ENCODE measurements at places on chromosomes 4 and X. TPM values are rescaled to one million over a fixed set of nuclear protein-coding genes. Genes with fewer than 3 reads are reported as not detected.

DNA sequence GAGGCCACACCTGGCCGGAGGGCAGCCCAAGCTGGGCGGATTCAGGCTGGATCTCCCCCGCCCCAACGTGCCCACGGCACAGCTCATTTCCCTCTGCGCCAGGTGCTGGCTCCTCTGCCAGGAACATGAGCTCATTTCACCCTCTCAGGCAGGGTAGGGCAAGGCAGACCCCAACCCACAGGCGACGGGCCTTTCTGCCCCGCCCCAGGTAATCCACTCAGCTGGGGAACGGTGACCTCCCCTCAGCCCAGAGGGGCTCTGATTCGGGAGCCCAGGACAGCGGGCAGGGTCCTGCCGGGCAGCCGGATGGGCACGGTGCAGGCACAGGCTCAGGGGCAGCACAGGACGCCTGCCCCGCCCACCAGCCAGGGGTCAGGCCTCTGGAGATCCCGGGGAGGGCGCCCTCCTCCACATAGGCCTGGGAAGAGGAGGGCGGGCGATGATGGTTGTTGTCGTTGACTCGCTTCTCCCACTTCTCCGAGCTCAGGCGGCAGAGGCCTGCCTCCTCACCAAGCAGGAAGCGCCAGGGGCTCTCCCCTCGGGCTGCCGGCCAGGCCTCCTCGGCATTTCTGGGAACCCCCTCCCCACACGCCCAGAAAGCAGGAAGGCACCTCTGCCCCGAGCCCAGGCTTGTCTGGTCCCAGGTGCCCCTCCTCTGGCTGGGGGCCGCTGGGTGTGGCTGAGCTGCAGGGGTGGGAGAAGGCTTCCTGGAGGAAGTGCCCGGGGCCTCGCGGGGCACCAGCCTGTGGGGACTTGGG, 31.1 kb downstream of the TACC3 start:
- DNase-seq, result no peak

DNA sequence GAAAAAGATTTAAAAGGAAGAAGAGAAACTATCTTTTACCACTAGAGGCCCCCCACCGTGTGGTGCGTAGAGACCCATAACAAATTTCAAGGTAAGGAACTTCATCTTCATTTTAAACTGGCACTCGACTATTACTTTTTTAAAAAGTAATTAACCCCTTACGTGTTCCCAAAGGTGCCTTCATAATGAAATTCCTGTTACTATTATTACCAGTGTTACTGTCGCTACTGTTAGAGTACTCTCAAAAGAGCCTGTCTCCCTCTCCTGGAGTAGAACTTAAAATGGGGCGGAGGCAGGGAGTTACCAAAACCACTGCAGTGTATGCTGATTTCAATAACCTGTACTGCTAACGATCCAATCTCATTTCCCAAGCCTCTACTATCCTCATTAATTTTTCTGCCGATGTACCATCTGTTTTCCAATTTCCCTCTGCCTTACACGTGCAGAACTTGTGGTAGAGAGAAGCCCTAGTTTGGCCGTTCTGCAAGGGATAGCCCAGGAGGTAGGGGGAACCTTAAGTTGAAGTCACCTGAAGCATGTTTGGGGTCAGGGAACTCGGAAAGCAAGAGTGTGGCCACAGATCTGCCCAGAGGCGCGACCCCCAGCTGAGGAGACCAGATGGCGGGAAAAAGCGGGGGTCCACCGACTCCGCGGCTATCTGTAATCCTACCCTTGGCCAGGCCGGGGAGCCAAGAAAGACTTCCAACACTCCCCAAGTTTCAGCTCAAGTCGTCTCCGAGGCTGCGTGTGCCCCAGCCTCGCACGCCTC, 720 bp upstream of the STK26 start:
- DNase-seq, result peak; percentile 26

Gene LONRF3
- 3.2 TPM for total RNA-seq

GRCh38 chr4:20019310-20020015, 232.2 kb upstream of the SLIT2 start:
- DNase-seq, result no peak

Gene MAGEE1
- total RNA-seq, result 1.8 TPM

DNA sequence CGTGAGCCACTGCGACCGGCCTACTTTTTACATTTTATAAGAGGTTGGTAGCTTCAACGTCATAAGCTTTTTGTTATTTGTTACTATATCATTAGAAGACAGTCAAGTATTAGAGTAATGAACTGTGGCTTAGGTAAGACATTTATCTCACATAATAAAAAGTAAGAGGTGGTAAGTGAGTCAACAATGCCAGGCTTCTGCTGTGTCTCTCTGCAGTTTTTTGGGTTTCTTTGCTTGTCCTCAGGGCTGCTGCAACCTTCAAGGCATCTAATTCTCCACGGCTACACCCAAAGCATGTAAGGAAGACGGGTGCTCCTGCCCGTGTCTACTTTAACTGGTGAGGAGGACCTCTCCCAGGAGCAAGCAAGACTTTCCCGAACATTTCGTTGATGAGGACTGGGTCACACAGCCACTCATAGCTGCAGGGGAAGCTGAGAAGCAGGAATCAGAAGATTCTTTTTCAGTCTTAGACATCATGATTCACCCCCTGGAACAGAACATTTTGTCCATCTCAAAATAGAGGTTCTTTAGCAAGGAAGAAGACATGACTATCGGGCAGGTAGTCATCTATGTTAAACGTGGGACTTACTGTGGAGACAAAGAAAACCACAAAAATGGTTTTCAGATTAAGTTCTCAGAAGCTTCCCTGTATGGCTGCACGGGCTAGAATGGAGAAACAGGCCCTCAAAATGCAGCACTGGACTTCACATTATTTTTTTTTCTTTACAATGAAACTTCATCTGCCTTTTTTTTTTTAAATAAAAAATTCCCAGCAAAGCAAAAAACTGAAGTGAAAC, 13.0 kb upstream of the RHOH start:
- peak; percentile 90 for DNase-seq

- DNase-seq, result peak; percentile 58
Measured at GRCh38 chr4:52783069-52783468, 31.8 kb upstream of the ERVMER34-1 start.

Gene PPEF1
- not detected for total RNA-seq

DNA sequence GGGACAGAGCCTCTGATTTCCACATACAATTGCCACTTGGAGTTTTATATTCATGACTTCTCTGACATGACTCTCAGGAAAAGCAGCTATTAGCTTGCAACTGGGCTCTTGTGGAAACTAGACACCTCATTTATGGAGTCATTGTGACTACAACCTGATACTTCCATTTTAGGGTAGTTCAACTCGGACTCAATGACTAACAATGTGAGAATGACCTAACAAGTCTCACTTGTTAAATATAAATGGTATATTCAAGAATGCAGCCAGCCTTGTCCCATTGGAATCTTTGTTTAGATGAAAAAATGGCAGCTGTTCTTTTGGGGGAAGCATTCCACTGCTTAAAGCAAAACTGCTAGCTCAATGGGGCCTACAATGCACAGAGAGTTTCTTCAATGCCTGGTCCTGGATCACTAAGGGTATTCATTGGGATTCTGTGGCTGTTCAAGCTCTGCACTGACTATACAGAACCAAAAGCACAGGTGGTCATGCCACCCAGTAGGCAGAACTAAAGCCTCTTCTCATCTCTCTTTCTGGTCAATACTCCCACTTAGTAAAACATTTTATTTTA, 36.5 kb upstream of the GLRA3 start:
- no peak for DNase-seq

DNA sequence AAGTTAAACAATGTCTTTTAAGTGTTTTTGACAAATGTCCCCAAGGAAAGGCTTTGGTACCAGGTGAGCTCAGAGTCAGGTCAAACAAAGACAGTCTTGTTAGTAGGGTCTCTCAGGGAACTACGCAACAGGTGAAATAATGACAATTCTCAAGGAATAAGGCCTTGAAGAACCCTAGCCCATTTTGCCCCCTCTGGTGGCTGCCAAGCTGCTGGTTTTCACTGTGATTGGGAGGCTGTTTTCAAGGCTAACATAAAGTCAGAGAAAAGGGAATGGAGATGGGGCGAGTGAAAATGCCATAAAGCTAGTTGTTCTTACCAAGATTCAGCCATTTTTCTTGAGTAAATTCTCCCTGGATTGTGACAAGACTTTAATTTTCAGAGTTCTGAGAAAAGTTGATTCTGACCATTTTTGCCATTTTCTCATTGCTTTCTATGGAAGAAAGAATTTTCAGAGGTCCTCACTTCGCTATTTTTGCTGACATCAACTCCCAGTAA, 58.7 kb downstream of the RWDD4 start:
- no peak for DNase-seq

DNA sequence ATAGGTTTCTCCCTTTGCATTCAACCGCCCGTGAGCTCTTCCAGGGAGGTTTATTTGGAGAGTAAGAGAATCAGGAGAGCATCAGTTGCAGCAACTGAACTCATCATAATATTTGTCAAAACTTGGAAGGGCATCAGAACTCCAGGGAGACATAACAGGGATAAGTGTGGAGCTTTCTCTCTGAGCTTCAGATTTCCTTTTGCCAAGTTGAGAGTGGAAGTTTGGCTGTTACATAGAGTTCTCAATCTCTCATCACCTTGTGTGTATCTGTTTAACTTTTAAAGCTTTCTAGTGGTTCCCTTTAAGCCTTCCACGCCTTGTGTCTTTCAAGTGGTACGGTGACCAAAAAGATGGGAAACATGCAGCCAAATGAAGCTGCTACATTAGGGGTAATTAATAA, 18.8 kb downstream of the BMP3 start:
- no peak for DNase-seq

GRCh38 chr4:146790515-146790914, 151.8 kb downstream of the POU4F2 start:
- peak; percentile 59 for DNase-seq

DNA sequence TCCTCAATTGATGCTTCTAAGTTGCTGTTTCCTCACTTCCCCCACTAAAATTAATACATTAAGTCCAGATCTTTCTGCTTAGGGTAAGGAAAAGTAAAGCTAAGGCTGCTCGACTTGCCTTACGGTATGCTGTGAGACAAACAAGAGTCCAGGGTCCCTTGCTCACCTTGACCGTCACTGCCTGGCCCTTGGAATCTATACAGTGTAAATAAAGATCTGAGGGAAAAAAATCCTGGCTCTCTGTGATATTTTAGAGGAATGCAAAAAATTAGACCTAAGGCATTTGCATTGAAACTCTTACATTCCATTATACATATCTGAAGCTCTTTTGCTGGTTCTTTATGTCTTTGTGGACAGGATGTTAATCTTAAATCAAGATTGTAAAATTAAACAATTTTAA, 129.6 kb upstream of the HCCS start:
- DNase-seq, result no peak

Gene CCDC120
- total RNA-seq, result 19.7 TPM

- DNase-seq, result no peak
Measured at GRCh38 chr4:104890598-104891275, 255.9 kb upstream of the TET2 start.

- DNase-seq, result no peak
Measured at GRCh38 chr4:152646221-152646620, 33.6 kb downstream of the TMEM154 start.

GRCh38 chrX:66002824-66003680, 36.8 kb downstream of the VSIG4 start:
- DNase-seq, result no peak

DNA sequence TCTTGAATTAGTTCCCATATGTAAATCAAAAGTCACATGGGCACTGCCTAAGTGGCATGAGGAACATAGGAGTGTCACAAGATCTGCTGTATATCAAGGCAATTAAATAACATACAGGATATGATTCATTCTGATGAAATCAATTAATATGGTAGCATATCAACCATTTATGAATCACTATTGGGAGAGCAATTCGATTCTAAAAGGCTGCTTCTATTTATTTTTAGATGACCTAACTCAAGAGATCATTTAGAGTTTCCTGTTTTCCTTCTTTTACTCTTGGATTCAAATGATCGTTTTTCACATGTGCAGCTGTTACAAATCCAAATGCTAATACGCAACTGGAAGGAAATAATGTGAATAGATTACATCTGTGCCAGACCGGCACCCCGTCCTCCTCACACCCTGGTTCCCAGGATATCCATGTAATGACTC, 81.9 kb downstream of the HCCS start:
- peak; percentile 5 for DNase-seq

DNA sequence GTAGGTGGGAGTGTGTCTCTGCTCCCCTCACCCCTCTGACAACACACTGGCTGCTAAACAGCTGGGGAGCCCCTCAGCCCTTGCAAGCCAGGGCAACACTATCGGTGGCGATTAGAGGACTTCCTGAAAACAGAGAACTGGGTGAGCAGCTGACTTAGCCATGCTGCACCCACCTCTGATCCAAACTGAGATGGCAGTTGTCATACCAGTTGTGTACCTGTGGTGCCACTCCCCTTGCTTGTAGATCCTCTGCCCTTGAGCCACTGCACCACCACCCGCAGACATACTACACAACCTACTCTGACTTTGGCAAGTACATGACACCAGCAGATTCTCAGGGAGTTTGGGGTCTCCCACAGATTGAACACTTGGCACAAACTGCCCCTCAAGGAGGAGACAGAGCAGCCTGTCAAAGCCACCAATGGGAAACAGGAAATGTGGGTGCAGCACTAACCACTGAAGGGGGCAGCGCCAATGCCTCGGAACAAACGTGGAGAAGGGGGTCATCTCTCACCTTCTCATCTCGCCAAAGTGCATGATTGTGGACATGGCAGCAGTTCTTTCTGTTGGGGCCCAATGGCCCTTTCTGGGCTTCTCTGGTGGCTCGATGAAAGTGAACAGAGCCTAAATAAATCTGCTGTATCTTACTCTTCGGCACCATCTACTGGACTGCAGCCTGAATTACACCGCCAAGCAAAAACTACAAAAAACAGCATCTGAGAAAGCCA, 119.8 kb downstream of the NEK1 start:
- DNase-seq, result peak; percentile 21

Gene TMEM33
- 102 TPM for total RNA-seq

DNA sequence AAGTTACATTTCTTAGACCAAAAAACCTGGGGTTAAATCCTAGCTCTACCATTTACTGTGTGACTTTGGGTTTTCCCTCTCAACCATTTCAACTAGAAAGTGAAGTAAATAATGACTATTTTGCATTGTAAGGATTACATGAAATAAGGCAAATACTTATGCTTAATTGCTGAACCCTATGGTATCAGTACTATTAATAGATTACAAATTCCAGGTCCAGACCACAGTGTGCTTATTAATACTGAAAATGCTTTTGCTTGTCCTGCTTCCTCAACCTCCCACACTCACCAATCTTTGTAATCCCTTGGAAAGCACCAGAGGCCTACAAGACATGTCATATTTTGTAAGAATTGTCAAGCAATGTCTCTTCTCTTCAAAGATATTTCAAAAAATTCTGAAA, 456.5 kb downstream of the SPOCK3 start:
- no peak for DNase-seq

Gene MND1
- 0.83 TPM for total RNA-seq

Gene REPS2
- 11.2 TPM for total RNA-seq

DNA sequence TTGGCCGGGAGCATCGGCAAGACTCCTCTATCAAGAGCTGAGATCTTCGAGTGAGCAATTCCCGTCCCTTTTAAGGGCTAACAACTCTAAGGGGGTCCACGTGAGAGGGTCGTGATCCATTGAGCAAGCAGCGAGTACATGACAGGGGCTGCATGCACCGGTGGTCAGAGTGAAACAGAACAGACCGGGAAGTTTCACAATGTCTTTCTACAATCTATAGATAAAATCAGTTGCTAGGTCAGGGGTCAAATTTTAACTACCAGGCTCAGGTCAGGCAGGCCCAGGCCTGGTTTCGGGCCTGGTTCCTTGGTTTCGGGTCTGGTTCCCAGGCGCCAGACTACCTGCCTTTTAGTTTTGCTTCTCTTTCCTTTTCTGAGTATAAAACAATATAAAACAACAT, 160.1 kb downstream of the PTCHD1 start:
- no peak for DNase-seq

Gene PAGE4
- not detected for total RNA-seq

Data from mammary epithelial cell (primary cell).